Jurkat, Clone E6-1 (cell line): ENCODE measurements at places on chromosomes 5 and 9.

GRCh38 chr9:114282507-114282906 is 40.4 kb upstream of the ORM1 start:
- DNase-seq: peak; percentile 43

DNA sequence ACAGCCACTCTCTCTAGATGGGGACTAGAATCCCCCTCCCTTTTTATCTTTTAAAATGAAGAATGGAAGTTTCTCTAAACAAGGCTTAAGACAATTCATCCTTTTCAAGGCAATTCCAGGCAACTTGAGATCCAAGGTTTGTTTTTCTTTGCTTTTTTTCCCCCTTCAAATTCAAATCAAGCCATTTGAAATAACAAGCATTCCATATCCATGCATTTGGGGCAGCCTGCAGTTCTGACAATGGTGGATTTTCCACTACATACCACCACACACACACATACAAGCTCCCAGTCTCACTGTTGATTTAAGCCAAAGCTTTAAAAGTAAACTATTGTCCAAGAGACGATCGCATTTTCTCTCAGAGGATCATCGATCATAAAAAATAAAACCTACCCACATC is 424 bp downstream of the INSYN2B start:
- no peak for DNase-seq

DNA sequence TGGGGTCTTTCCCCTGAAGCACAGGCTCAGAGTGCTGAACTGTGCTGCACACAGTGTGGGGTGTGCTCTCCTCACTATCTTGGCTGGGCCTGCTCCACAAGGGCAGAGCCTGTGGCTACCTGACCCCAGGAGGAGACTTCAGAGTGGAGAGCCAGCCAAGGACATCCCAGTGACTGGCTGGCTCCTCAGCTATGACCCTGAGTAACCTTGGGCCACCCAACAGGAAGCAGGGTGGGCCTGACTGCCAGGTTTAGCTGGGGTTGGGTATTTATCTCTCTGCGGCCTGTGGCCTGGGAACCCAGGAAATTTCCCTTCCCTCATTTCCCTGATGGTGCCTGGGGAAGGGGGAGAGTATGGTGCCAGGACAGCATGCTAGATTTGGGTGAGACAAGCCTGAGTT is 2.1 kb upstream of the EEIG1 start:
- no peak for DNase-seq

GRCh38 chr5:89399548-89399947 is 516.6 kb upstream of the MEF2C start:
- no peak for DNase-seq

DNA sequence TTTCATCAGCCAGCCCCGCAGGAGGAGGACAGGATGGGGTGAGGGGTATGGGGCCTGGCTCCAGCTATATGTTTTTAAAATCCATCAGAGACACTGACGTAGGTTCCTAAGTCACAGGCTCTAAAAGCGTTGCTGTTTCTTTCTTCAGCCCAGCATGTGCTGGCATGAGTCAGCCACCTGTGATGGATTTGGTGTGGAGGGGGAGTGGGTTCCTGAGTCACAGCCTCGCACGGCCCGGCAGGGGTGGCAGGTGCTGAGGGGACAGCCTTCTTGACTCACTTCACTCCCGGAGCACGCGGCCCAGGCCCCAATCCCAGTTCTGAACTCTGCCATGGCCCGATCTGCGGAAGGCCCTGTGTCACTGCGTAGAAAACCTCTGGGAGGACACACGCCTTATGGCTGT is 38.8 kb upstream of the RPL26L1 start:
- no peak for DNase-seq

GRCh38 chr5:149320791-149321330 is 24.4 kb upstream of the GRPEL2 start:
- DNase-seq: no peak

- no peak for DNase-seq
Observed at GRCh38 chr5:162193012-162193411, 125.4 kb downstream of the GABRG2 start.
